ENCODE measurements at places on chromosomes 13 and 19.

GRCh38 chr13:32645854-32646253 lies 59.6 kb downstream of the PDS5B start:
- DNase-seq = no peak

GRCh38 chr19:8069096-8069973 lies 16.8 kb downstream of the CCL25 start:
- no peak for DNase-seq

DNA sequence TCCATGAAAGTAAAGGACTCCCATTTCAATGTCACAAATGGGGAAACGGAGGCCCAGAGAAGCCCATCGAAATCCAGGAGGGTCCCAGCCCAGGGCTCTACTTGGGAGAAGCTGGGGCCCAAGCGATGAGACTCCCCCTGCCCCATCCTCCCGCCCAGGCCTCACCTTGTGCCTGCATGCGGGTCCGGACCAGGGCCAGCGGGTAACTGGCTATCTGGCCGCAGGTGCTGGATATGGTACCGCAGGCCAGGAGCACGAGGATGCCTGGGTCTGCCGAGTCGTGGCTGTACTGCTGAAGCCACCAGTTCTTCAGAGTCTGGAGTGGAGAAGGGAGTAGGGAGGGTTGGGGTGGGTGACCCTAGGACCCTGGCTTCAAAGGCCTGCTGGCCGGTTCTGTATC lies 10.4 kb upstream of the SLC25A41 start:
- DNase-seq = no peak

GRCh38 chr13:82010780-82011179 lies 1669.9 kb upstream of the SPRY2 start:
- no peak for DNase-seq

DNA sequence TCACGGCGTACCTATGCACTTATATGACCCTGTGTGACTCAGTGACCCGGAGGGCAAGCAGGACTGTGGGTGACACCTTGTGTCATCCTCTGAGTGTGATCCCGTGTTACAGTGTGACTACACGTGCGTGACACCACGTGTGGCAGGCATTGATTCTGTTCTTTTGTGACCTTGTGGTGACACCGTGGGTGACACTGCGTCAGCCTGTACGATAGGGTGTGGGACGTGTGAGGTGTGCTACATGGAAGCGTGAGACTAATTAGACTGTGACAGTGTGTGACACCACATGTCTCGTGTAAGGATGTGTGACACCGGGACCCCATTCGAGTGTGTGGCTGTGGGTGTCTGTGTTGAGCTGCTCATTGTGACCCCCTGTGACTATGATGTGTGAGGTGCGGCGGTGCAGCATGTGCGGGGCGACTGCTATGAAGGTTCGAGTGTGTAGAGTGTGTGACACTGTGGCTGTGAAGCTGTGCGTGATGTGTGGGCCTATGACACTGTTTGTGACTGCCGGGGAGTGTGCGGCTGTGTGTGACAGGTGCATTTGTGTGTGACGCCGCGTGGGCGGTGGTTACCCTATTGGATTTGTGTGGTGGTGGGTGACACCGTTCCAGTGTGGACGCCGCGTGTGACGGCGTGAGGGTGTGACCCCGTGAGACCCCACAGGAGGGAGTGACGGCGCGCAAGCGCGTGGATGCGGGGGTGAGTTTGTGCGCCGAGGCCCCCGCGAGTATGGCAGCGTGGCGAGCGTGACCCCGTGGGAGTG lies 399 bp upstream of the SPTBN4 start:
- peak; percentile 82 for DNase-seq

DNA sequence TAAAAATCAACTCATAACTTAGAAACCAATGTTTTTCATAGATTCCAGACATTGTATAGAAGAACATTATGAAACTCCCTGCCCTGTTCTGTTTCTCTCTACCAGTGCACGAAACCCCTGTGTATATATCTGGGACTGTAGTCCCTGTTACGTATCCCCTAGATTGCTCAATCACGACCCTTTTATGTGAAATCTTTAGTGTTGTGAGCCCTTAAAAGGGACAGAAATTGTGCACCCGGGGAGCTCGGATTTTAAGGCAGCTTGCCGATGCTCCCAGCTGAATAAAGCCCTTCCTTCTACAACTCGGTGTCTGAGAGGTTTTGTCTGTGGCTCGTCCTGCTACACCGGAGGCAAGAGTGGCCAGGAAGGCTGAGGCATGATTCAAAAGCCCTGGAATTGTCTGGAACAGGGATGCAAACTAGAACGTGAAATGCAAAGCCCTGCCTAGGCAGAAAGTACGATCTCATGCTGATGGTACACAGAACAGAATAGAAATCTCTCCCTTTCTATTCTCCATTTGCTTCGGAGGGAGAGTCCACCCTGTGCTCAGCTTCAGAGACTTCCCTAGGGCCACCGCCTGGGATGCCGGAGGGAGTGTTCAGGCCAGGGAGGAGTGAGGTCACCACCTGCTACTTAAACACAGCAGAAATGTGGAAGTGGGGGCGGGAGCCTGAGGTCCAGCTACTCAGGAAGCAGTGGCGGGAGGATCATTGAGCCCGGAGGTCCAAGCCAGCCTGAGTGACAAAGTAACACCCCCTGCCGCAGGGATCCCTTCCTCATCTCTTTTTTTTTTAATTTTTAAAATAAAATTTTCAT lies 758 bp upstream of the ZNF888 start:
- peak; percentile 71 for DNase-seq

DNA sequence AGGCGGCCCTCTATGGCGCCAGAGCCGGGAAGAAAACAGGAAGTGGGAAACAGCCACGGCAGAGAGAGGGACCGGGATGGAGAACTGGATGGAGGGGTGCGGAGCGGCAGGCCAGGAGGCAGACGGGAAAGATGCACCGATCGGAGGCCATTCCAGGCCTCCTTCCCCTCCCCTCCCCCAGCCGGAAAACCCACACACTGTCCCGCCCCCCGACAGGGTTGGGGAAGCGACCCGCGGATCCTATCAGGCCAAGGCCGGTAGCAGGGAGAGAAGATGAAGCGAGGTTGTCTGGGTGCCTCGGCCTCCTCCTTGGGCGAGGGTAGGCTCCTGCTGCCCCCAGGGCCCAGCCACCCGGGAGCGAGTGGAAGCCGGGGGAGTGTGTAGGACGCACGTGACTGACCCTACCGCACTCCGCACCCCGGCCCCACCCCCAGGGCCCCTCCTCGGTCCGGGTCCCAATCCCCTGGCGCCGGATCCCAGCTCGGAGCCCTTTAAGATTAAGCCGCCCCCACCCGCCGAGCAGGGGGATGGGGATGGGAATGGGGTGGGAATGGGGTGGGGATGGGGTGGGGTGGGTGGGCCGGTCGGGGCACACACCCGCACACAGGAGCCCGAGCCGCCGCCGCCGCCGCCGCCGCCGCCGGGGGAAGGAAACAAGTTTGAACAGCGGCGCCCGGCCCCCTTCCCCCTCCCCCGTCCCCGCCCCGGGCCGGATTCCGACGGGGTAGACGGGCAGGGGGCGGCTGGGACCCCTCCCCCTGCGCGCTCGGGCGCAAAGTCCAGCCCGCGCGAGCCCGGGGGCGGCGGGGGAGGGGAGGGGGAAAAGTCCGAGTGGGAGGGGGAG lies 1.5 kb downstream of the ERF start:
- DNase-seq = peak; percentile 84

DNA sequence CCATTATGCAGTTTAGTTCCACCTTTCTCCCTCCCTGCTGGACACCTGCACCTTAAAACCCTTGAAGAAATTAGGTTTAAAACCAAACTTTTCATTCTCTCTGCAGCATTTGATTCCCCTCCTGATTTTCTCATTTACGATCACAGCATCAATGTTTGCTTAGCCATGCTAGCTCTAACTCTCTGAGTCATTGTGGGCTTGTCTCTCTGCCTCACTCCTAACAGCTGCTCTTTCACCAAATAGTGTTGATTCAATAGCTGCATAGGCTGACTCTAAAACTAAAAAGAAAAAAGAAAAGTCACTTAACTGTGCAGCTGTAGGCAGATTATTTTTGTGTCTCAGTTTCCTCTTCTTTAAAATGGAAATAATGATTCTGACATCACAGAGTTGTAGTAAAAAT lies 1124.9 kb downstream of the DIAPH3 start:
- no peak for DNase-seq

GRCh38 chr19:2856457-2857050 lies 10.6 kb upstream of the ZNF556 start:
- no peak for DNase-seq

GRCh38 chr13:42803563-42804204 lies 22.3 kb downstream of the FAM216B start:
- no peak for DNase-seq

DNA sequence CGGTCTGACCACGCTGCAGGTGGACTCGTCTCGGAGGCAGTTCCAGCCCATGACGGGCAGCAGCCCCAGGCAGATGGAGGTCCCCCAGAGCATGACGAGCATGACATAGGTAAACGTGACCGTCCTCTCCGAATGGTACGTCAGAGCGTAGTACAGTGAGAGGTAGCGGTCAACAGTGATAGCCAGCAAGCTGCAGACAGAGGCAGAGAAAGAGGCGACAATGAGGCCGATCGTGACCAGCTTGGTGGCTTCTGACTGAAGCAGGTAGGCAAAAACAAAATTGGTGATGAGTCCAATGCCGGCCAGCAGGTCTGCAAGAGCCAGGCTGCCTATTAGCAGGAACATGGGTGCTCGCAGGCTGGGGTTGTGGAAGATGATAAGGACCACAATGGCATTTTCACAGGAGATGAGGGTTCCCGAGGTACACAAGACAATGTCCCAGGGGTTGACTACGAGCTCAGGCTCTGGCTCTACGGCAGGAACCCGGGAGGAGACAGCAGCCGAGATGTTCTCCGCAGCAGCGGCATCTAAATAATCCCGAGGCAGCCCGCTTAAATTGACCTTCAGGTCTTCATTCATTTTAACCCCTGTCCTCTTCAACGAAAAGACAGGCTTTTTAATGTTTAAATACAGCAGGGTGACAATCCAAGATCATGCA lies 1.2 kb downstream of the GPR12 start:
- no peak for DNase-seq

GRCh38 chr13:80658705-80659104 lies 317.8 kb upstream of the SPRY2 start:
- no peak for DNase-seq

DNA sequence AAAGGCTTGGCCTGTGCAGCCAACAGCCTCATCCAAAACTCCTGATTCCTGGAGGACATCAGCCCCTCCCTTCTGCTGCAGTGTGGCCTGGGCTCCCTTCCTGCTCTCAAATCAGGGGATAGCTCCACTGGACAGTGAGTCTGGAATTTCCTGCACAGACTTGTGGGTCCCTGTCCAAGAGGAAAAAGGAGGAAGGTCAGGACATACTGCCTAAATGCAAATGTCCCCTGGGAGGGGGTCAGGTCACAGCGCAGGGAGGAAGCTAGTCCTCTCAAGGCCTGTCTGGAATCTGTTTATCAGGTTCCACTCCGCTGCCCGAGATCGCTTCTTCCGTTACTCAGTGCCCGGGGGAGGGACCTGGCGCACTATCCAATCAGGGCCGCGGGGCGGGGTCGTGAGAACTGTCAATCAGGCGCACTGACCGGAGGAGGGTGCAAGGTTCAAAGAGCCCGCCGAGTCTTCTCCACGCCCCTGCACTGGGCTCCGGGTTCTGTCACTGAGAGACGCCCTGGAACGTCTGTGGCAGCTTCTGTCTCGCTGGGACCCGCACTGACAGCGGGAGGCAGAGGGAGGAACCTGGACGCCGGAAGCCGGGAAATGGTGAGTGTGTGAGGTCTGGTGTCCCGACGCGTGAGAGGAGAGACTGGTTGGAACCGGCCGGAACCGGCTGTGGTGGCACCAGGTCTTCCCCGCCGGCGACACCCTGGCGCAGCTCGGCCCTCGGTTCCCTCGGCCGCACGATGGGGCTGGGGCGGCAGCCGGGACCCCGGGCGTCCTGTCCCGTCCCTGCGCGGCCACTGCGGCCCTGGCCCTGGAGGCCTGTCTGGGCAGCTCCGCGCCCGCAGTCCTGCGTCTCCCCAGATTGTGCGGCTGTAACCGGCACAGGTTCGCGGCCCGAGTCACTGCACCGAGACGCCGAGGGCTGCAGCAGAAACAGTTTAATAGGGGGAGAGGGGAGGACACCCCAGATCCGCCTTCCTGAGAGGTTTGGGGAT lies at the start of gene ZNF441:
Gene ZNF441, plus strand, starts transcription at position 404 of the 995 bp plus-strand sequence. Its CDS starts 194 bp downstream, at position 598.
- peak; percentile 99 for DNase-seq

GRCh38 chr19:38298821-38299680 lies 5.0 kb upstream of the C19orf33 start:
- DNase-seq = no peak

GRCh38 chr19:15463861-15464371 lies 428 bp downstream of the RASAL3 start:
- DNase-seq = peak; percentile 78

- DNase-seq = no peak
Observed at GRCh38 chr13:36362251-36362650, 16.1 kb upstream of the SPART start.

DNA sequence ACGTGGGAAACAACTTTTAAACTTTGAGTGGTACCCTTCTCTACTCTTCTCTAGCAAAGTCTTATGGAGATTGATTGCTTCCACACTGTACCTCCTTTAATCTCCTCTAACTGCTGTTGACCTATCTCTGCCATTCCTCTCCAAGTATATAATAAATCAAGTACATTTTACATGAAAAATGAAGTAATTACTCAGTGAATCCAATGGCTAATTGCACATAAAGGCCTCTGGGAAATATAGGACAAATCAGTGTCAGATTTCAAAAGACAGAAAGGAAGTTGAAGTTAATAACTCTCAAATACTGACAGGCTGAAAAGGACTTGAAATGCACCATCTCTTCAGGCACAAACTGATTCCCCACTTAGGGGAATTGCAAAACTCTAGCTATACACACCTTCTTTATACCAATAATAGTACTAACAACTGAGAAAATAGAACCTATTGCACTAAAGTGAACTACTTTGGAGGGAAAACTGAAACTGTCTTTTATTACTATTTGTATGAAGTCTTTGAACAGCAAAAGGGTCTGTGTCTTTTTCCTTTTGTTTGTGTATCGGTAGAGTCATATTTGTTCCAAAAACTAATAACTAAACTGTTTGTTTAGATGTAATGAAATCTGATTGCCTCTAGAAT lies 701.1 kb downstream of the PCDH9 start:
- DNase-seq = no peak

GRCh38 chr19:9995999-9996398 lies 14.3 kb downstream of the COL5A3 start:
- DNase-seq = no peak

- DNase-seq = no peak
Observed at GRCh38 chr19:4991538-4991937, 22.6 kb downstream of the KDM4B start.

DNA sequence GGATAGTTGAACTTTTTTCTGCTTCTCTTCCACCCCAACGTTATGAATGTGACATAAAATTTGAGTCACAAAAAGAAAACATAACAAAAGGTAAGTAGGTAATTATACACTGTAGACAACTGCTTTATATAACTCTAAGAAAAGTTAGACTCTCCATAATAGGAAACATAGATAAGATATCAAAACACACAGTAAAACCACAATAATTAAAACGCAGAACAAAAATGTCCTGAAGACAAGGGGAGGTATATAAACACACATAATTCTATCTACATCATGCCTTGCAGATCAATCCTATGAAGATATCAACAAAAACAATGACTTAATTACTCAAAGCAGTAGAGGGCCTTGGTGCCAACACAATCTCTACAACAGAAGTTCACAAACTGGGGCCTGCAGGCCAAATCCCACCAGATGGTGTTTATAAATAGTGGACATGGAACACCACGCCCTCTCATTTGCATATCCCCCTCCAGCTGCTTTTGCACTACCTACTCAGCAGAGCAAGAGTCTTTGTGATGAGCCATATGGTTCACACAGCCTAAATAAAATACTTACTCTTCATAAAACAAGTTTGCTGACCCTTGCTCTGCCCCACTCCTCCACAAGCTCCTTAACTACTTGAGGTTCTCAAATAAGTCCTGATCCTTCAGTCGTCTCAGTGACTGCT lies 254.7 kb downstream of the KLF12 start:
- no peak for DNase-seq

GRCh38 chr13:58633226-58633625 lies 1001.7 kb downstream of the PCDH17 start:
- DNase-seq = no peak
